RPMI8226 (cell line): ENCODE measurements at places on chromosomes 2 and 18.

DNA sequence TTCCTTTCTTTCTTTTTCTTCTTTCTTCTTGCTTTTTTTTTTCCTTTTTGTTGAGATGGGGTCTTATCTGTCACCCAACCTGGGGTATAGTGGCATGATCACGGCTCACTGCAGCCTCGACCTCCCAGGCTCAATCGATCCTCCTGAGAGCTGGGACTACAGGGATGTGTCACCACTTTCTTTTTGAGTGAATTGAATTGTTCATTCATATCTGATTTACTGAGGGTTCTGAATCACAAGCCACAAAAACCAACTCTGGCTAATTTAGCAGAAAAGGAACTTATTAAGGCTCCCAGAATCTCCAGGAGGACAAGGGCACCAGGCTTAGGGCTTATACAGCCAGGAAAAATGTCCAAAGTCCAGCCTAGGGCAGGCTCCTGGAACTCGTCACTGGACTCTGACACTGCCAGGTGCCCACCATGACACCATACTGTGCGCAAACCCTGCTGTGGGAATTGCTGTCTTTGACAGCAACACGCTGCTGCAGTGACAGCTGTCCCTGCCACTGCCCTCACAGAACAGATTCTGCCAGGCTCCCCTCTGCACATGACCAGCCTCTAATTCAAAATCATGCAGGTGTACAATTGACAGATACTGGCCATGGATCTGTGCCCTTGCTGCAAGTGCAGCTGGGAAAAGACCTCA is 42.9 kb upstream of the EML6 start:
- peak; percentile 7 for DNase-seq

DNA sequence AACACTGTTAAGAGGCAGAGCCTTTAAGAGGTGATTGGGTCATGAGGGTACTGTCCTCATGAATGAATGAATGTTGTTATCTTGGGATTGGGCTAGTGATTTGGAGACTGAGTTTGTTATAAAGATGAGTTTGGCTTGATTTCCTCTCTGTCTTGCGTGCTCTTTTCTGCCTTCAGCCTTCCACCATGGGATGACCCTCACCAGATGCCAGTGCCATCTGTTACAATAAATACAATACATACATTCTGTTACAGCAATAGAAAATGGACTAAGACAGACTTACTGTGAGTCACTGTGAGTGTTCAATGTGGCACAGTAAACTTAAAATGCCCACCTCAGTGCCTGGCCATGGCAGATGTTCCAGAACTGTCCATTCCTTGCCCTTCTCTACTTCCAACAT is 95.0 kb upstream of the ZFP36L2 start:
- DNase-seq: no peak

GRCh38 chr2:207848545-207848928 is 78.8 kb upstream of the FZD5 start:
- DNase-seq: no peak

GRCh38 chr2:38130876-38131275 is 54.9 kb upstream of the CYP1B1 start:
- no peak for DNase-seq

DNA sequence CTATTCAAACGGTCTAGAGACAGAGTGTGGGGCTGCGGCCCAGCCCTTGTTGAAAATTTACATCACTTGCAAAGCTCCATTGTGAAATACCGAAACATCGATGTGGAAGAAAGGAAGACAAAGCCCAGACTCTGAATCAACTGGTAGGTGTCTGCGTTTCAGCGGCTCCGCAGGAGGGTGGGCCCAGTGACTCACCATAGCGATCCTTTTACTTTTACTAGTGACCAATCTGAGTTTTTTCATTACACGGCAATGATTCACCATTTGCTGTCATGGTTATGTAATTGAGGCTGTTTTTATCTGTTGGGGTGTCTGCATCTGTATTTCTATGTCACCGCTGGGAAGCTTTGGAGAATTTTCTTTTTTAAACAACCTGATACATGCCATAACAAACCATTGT is 66.6 kb upstream of the ODC1 start:
- DNase-seq: no peak

GRCh38 chr2:23692263-23692662 is 234.7 kb downstream of the ATAD2B start:
- DNase-seq: no peak

- no peak for DNase-seq
These were observed 267.3 kb downstream of the SLC8A1 start for GRCh38 chr2:40184551-40184950.

- no peak for DNase-seq
These were observed 102.9 kb downstream of the TSN start for GRCh38 chr2:121858369-121858768.

- no peak for DNase-seq
These were observed 160.4 kb downstream of the NUP35 start for GRCh38 chr2:183284606-183285005.

DNA sequence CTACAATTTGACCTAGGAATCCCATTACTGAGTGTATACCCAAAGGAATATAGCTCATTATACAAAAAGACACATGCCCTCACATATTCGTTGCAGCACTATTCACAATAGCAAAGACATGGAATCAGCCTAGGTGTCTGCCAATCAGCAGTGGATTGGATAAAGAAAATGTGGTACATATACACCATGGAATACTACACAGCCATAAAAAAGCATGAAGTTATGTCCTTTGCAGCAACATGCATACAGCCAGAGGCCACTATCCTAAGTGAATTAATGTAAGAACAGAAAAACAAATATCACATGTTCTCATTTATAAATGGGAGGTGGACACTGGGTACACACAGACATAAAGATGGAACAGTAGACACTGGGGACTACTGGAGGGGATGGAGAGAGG is 54.0 kb downstream of the GREB1L start:
- DNase-seq: no peak

- peak; percentile 63 for DNase-seq
These were observed 105.6 kb downstream of the PRPF40A start for GRCh38 chr2:152611458-152612231.

- no peak for DNase-seq
These were observed 29.0 kb downstream of the INO80C start for GRCh38 chr18:35468711-35469110.

DNA sequence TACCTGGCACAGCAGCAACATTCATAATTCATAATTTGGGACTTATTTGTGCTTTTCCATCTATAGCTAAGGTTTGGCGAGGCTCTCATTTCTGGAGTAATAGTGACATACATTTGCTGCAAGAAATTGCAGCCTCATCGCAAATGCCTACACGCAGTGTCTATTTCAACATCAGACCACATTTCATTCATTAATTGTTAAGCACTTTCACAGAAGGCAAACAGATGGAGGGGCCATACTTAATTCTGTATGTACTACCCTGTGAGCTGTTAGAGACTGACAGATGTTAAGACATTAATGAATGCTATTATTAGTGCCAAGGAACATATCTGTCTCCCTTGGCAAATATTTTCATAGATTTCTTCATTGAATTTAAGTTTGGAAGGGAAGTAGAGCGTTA is 125.7 kb downstream of the UXS1 start:
- DNase-seq: peak; percentile 7

- no peak for DNase-seq
These were observed 7.2 kb downstream of the RPIA start for GRCh38 chr2:88698498-88699233.

DNA sequence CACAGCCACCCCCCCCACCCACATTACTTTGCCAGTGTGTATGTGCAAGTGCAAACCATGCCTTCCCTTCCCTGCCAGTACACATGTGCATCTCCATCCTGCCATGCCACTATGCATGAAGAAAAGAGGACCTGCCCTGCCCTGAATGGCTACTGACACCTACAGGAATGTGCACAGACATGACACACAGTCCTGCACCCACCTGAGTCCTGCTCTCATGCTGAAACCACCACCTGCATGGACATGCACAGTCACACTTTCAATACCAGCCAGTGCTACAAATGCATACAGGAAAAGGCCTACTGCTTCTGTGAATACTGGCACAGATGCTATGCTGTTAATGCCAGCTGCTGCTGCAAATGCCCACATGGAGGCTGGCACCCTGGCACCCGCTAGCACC is 334.4 kb upstream of the DLGAP1 start:
- no peak for DNase-seq

DNA sequence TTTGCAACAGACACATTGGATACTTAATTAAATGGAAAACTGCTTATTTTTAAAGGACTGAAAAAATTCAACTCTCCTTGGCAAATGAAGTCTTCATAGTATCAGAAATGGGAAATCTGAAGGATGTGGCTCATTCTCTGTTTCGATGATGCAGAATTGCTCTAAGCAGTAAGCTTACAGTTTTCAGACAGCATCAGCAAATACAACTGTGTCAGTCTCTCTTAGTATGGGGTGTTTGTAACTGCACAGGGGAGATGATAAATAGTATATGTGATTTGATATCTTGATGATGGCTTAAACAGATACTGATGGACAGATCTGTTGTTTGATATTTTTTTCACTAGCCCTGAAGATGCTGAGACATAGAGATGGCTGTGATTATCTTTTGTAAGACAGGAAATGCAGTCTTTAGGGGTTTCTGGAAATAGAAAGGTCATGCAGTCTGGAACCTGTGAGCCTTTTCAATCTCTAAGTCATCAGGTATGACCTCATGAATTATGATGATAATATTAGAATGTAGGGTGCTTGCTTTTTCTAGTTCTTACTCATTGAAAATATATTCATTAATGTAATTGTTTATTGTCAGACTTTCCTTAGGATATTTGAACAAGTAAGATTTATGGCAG is 84.2 kb downstream of the SLC4A10 start:
- DNase-seq: peak; percentile 5

GRCh38 chr18:36931106-36931505 is 102.2 kb downstream of the KIAA1328 start:
- DNase-seq: no peak

DNA sequence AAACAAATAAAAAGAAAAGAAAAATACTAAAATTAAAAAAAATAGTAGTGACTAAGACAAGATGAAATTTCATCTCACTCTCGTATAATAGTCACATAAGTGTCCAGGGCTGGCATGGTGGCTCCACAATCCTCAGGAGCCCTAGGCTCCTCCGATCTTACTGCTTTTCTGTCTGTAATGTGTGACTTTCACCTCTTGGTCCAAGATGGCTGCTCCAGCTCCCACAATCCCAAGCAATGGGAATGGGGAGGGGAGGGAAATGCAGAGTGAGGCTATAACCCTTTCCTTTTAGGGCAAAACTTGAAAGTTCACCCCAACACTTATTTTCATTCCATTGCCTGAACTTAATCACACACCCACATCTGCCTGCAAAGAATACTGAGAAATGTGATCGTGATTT is 90.4 kb downstream of the MOGAT1 start:
- DNase-seq: no peak

DNA sequence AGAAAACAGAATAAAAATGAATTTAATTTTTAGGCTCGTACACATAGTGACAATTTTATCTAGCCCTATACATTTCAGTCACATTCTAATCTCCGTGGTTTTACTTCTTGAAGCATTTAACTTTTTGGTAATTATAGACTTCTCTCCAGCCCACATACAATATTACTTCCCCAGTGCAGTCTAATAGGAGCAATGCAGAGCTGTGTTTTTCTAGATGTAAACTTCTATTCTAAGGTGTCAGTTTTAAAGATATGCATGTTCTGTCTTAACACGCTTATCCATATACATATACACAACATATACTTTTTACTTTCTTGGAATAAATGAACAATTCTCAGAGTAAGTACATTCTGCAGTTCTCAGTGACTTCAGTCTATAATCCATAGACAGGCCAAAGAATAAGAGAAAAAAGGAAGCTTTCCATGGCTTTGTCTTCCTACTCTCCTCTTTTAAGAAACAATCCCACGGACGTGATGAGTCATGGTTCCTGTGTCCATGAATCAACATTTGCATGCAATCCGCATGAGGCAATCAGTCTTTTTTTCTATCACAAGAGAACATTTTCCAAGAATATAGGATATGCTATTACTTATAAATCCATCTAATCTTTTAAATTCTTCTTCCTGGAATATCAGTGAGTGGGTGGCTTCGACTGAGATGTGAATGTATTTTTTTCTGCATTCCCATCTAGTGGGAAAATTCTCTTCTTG is 42.8 kb downstream of the CCDC102B start:
- DNase-seq: no peak

GRCh38 chr18:35110554-35111485 is 69.6 kb downstream of the MAPRE2 start:
- DNase-seq: no peak

GRCh38 chr2:38390947-38391346 is 13.9 kb upstream of the ATL2 start:
- no peak for DNase-seq

- no peak for DNase-seq
These were observed 134.0 kb upstream of the SERTAD2 start for GRCh38 chr2:64787698-64788097.

GRCh38 chr18:44981121-44981520 is 300.4 kb downstream of the SETBP1 start:
- DNase-seq: no peak

DNA sequence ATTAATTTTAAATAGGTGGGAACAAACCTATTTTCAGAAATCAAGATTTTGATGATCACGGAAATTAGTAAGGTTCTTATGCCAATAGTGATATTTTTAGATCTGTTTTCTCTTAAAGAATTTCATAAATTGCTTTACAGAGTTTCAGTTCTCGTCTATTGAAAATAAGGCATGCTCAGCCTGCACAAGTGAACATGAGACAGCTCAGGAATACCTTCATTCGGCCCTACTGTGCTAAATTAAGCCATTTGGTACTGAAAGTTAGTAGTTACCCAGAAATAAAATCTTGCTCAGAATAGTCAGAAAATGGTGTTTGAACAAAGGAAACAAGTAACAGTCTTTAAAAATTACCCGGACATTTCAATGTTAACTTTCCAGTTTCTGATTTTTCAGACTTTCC is 60.4 kb downstream of the DLGAP1 start:
- no peak for DNase-seq

DNA sequence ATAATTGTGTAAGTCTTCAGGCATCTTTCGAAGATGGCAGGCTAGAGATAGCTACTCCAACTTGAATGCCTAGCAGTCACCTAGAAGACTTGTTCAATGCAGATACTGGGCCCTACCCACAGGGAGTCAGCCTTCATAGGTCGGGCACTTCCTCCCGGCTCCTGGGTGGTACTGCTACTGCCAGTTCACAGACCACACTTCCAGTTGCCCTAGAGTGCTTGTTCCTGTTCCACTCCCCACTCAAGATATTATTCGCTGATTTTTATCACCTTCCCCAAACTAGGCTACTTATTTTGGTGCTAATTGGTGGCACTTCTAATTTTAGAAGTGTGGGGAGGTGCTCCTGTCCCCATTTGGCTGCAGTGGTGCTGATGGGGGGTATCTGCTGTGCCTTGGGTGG is 34.2 kb downstream of the INPP4A start:
- peak; percentile 55 for DNase-seq
